Activated naive CD4-positive, alpha-beta T cell (primary cell): ENCODE measurements at places on chromosomes 1 and 21.

- DNase-seq, result no peak
Observed at GRCh38 chr1:181249186-181249585, 160.7 kb downstream of the IER5 start.

GRCh38 chr1:3807769-3808168 is 11.5 kb upstream of the LRRC47 start:
- no peak for DNase-seq

DNA sequence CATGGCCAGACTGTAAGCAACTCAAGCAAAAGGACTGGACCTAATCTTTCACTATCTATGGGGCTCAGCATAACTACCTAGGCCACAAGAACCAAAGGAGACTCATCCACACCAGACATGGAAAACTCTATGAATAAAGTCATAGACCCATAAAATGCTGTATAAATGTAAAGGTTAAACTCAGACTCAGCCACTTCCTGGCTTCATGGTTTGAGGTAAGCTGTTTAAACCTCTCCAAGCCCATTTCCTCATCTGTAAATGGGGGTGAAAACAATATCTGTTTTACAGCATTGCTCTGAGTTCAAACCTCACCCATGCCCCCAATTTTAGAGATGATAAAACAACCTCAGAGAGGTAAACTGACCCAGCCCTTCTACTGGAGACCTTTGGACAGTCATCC is 4.0 kb upstream of the SMIM12 start:
- DNase-seq, result no peak

DNA sequence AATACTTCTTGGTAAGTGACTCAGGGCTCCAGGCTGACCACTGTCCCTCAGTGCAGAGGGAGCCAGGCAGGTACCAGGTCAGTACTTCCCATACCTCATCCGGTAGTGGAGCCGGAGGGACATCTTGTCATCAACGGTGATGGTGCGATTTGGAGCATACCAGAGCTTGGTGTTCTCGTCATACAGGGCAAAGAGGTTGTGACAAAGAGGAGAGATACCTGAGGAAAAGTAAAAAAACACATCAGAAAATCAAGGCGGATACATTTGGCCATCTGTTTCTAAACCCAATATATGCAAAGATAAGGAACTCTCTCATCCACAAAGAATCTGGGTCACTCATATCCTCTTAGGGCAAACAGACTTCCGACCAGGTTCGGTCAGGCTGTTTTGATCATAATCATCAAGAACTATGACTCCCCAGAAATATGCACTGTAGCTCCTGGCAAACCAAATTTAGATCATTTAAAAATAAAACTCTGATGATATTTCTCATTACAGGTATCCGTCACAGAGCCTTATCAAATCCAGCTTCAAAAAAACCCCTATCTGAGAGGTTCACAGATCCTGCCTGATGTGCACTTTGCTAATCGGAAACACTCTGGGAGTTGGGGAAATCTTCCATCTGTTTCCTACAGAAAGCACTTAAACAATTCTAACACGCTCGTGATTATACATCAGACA is 87.3 kb downstream of the JAK1 start:
- no peak for DNase-seq

DNA sequence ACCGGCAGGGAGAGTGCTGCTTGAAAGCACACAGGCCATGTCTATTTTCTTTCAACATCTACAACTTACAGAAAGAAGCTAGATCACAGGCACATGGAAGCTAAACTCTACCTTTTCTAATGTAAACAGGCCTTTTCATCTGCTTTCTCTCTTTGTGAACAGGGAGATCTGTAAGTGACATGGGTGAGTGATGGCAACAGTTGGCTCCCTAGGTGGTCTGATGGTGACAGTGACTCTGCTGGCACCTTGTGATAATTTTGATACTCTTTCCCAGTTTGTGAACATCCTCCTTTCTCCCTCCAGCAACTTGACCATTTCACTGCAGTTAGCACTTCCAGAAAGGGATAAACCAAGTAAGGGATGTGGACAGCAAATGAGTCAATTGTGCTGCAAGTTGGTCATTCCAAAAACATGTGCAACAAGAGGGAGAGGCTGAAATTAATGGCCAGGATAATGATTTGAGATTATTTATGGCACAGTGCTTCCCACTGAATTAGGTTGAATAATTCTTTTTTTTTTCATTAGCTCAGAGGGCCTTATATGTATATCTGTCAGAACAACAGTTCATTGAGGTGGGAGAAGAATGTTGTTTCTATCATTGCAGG is 89.5 kb downstream of the XCL2 start:
- no peak for DNase-seq

GRCh38 chr1:31633117-31633516 is 11.6 kb downstream of the PEF1 start:
- DNase-seq, result no peak

- DNase-seq, result no peak
Observed at GRCh38 chr1:58397187-58397820, 149.2 kb downstream of the OMA1 start.

DNA sequence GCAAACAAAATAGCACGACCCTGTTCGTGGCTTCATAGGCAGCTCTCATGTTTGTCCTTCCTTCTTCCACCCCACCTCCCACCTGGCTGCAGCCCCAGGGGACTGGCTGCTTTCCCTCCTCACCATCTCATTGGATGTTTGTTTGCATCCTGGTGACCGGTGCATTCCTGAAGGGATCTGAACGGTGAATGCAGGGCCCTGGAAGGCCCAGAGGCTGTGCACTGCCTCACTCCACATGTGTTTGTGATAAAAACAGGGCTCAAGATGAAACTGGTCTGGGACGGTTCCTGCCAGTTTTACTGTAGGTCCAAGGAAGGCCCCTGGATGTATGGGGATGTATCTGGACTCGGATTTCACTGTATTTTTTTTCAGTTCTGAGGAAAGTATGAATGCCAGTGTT is 42.8 kb downstream of the CNN3 start:
- DNase-seq, result no peak

GRCh38 chr21:28086861-28087581 is 905.7 kb downstream of the LTN1 start:
- DNase-seq, result no peak

- no peak for DNase-seq
Observed at GRCh38 chr1:230818367-230818766, 50.0 kb downstream of the C1orf198 start.

DNA sequence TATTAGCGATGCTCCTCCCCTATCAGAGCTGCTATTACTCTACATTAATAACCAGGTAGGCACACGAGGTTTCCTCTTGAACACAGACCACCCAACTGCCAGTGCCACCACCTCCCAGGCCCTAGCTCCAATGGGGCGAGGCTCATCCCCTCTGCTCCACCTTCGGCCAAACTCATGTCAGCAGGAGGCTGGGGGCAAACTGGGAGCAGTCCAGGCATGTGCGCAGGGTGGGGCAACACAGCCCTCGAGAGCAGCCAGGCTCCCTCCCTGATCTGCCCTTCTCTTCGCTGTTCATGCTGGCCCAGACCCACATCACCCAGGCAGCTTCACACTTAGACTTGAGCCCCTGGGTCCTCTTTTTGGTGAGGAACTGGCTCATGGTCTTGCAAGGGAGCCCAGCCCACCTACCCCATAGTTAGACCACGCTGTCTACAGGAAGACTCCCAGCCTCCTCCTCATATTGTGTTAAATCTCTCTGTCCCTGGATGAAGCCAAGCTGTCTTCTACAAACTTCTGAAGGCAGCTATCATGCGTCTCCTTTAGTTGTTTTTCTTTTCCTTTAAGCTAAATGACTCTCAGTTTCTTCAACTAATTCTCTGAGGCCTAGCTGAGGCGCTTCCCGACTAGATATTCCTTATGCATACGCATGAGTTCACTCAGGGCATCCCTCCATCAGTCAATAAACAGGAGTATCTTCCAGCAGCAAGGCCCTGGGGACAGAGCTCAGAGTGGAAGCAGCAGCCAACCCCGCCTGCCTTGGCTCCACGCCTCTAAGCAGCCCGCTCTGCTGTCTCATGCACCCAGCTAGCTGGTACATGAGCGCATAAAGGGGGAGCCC is 12.0 kb downstream of the TMEM9 start:
- no peak for DNase-seq

DNA sequence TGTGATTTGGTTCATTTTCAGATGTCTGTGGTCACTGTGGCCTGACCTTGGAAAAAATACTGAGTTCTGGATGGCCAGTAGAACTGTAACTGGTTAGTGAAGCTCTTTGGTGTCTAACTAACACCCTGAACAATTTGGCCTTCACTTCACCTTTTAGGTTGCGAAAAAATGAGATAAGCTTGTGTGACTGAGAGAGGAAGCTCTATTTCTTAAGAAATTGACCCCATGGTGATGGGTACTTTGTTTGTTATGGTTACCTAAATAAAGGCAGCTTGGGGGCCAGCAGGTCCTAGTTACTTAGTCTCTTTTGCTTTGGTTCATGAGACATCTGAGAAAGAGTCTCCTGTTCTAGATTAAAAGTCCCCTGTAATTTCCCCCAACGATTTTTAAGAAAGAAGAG is 181.6 kb downstream of the ZNF326 start:
- no peak for DNase-seq

- DNase-seq, result peak; percentile 30
Observed at GRCh38 chr1:48776393-48777218, at the start of gene BEND5. Gene BEND5, minus strand, starts transcription at chr1:48776891. Its CDS starts 60 bp downstream, at chr1:48776831.

DNA sequence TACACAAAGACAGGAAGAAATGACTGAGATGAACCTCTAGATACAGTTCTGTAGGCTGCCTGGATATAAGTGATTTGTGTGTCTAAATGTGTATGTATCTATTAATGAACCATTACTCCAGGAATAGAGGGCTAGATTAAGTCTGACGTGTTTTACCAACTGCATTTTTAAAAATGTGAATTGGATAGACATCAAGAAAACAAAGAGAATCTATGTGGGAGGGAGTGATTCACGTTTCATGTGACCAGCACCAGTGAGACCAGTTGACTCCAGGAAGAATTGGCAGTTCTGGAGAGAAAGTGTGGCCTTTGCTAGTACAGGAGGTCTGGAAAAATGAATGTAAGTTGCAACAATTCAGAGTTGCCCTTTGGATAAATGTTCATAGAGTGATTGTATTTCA is 53.4 kb upstream of the RGS21 start:
- no peak for DNase-seq

GRCh38 chr1:161721738-161722343 is 497 bp downstream of the FCRLB start:
- no peak for DNase-seq

DNA sequence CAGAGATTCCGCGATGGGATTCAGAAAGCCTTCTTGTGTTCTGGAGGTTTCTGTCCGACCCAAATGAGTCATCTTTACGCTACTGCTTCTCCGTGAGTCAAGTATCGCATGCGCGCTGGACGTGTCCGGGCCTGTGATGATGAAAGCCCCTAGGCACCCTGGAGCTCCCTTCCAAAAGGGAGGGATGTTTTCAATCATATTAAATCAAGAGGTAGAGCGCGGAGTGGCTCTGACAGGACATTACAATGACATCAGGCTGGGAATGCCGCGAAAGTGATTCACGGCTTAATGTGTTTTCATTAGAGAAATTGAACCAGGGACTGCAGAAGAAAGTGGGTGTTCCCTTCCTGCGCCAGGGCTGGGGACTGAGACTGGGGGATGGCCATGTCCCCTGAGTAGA is 48.5 kb downstream of the AJAP1 start:
- no peak for DNase-seq

- no peak for DNase-seq
Observed at GRCh38 chr1:53273526-53273925, 35.2 kb upstream of the MAGOH start.

- no peak for DNase-seq
Observed at GRCh38 chr1:236425031-236425663, 31.1 kb downstream of the EDARADD start.

DNA sequence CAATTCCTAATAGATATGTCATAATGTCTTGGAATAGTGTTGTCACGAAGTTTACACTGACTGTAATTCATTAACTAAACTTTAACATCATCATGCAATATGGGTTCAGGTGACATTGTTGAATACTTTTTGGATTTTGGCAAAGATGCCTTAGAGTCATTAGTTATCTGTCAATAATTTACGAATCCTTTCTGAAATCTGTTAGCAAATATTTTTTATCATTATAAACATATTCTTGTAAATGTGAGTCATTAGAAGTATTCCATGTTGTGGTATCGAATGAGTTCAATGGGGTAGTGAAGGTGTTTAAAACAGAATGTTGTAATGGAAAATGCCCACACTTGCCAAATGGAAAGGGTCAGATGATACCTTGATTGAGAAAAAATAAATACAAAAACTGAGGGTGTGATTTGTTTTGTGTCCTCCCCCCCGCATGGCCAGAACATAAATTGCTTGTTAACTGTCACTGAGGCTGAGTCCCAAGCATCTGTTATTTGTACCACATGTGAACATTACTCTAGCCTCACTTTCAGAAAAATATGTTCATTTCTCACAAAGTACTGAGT is 5.2 kb upstream of the NR5A2 start:
- DNase-seq, result no peak

DNA sequence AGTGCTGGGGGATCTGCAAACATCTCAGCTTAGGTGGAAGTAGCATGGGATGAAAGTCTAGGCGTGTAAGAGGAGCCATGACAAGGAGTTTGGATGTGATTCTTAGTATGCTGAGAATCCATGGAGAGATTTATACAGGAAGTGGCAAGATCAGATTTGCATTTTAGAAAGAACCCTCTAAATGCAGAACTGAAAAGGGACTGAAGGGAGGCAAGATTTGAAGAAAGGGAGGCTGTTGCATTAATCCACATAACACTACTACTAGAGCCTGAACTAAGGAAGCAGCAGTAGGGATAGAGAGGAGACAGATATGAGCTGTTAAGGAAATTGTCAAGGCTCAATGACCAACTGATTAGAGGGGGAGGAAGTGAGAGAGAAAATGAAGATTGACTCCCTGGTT is 9.8 kb downstream of the C1orf74 start:
- DNase-seq, result no peak

DNA sequence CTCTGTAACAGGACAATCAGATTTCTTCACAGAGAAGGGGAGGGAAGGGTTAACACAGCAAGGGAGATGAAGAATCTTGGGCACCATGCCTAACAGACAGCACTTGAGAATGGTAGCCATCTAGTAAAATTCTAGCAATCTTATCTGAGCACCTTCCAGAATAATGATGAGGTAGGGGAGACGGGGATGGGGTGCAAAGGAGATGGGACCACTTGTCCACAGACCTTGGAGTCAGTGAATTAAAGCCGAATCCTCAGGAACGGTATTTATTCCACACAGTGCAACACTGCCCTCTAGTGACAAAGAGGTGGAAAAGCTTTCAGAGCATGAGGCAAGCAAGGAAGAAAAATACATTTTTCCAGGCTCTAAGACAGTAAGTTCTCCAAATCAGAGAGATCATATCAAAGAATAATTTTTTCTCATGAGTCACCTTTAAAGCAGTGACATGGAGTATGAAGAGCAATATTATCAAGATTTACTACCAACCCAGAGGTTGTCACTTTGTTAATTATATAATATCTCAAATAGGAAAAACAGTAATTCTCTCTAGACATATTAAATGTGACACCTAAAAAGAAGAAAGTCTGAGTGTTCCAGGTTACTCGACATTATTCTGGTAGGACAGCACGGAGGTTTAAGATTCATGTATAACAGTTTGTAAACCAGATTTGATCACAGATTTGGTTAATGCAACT is 43.3 kb upstream of the LPAR3 start:
- DNase-seq, result no peak
